Stimulated activated CD4-positive, alpha-beta T cell treated with anti-CD3 and anti-CD28 coated beads, Interleukin-12 subunit alpha, Interleukin-12 subunit beta, amount 100 ng/mL, for 4 hours (primary cell): ENCODE measurements at places on chromosomes 7 and 10.

DNA sequence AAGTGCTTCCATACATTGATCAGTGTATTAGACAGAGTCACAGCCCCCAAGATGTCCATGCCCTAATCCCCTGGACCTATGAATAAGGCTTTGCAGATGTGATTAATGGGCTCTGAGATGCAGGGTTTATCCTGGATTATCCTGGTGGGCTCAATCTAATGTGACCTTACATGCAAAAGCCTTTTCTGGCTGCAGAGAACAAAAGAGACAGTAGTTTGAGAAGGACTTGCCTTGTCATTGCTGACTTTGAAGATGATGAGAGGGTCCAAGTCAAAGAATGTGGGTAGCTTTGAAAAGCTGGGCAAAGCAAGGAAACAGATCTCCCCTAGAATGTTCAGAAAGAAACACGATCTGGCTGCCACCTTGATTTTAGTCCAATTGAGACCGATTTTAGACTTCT lies 238.7 kb downstream of the CCSER2 start:
- no peak for DNase-seq

DNA sequence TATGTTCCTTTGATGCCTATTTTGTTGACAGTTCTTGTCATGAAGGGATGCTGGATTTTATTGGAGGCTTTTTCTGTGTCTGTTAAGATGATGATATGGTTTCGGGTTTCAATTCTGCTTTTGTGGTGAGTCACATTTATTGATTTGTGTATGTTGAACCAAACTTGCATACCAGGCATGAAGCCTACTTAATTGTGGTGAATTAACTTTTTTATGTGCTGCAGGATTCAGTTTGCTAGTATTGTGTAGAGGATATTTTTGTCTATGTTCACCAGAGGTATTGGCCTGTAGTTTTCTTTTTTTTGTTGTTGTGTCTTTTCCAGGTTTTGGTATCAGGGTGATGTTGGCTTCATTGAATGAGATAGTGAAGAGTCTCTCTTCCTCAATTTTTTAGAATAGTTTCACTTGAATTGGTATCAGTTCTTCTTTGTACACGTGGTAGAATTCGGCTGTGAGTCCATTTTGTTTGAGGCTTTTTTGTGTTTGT lies 345.9 kb downstream of the KIF20B start:
- no peak for DNase-seq

- no peak for DNase-seq
Measured at GRCh38 chr7:47813620-47814260, 134.5 kb downstream of the PKD1L1 start.

GRCh38 chr7:134443396-134444070 lies 15.4 kb downstream of the AKR1B1 start:
- no peak for DNase-seq

GRCh38 chr10:129394518-129395328 lies 72.3 kb upstream of the MGMT start:
- DNase-seq = no peak

- DNase-seq = no peak
Measured at GRCh38 chr10:46070749-46071148, 24.7 kb upstream of the MSMB start.

DNA sequence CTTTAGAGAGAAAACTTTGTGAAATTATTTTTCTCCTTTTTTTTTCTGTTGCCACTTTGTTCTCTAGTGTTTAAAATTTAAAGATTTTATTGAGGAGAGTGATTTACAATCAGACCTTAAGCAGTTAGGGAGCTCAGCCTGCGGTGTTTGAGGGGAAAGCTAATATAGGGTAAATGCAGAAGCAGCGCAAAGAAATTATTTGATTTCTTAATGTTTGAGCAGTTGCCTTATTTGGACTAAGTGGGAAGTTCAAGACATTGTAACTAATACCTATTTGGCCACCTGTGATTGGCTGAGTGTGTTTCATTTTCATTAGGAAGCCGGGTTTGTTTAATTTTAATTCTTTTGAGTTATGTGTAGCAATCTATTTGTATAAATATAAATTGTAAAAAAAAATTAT lies 25.3 kb downstream of the WAC start:
- DNase-seq = no peak

DNA sequence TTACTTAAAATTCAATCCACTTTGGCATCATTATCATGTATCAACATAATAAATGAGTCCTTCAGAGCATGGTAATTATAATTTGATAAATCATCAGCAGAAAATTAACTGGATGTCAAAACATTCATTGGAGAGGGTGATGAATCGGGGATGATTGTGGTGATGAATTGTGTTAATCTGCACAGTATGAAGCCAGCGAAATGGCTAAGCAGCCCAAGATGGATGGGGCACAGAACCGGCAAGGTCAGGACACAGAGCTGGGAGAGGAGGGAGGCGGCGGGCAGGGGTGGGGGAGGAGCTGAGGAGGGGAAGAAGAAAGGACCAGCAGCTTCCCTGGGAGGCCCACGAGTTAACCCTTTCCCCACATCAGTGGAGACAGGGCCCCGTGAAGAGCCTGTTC lies 536.1 kb downstream of the LRMDA start:
- no peak for DNase-seq

DNA sequence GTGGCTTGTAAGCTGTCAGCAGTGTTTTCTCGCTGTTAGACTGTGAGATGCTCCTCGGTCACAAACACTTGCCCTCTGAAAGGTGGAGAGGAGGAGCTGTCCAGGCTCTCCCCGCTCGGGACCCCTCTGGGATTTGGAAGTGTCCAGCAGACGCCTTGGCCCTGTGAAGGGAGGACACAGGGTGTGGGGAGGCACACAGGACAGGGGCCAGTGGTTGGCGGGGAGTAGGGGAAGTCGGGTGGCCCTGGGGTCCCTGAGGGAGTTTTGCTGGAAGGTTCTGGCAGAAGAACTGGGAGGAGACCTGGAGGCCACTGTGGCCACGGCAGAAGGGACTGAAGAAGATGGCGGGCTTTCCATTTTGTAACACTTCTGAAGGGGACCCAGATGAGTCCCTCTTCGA lies 47.2 kb upstream of the DPYSL4 start:
- DNase-seq = no peak

DNA sequence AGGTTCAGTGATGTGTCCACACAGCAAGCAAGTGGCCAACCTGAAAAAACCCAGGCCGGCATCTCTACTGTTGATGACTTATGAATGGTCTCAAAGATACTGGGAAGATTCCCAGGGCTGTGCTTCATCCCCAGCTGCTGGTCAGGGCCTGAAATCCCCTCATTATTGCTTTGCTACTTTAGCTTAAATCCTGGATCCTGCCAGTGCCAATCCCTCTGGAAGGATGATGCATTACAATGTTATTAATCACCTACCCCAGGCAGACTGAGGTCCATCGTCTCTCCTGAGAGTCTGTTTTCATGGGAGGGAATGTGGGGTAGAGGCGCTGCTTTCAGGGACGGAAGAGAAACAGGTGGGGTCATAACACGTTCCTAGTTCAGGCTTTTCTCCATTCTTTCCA lies 371.6 kb downstream of the RPS24 start:
- no peak for DNase-seq
